ENCODE measurements at places on chromosomes 5 and 9. TPM values are rescaled to one million over a fixed set of nuclear protein-coding genes. Genes with fewer than 3 reads are reported as not detected.

The SPINK6 gene
- not detected for total RNA-seq

The C5orf46 gene
- not detected for total RNA-seq

The SLCO6A1 gene
- total RNA-seq, result not detected

The TMEM252 gene
- not detected for total RNA-seq

The FAM193B gene
- total RNA-seq, result 73.6 TPM

The CKMT2 gene
- not detected for total RNA-seq

The DHFR gene
- total RNA-seq, result 35.8 TPM

The ANKRD33B gene
- 4.4 TPM for total RNA-seq

The MARCHF3 gene
- 31.9 TPM for total RNA-seq

The PCDHA10 gene
- total RNA-seq, result 0.07 TPM

The PLPPR1 gene
- not detected for total RNA-seq

The PCDHGC5 gene
- 1.2 TPM for total RNA-seq

The PAPPA gene
- total RNA-seq, result 0.13 TPM

The GOLGA2 gene
- total RNA-seq, result 114 TPM

The TNC gene
- not detected for total RNA-seq

The ACTBL2 gene
- total RNA-seq, result not detected

The IFNA2 gene
- total RNA-seq, result not detected

The OLFML2A gene
- 1.1 TPM for total RNA-seq

The LURAP1L gene
- 3.3 TPM for total RNA-seq

The SHC3 gene
- total RNA-seq, result 2.0 TPM

The INSYN2B gene
- 9.9 TPM for total RNA-seq

The AHRR gene
- total RNA-seq, result 3.1 TPM

The LCN6 gene
- not detected for total RNA-seq

The OBP2B gene
- not detected for total RNA-seq

The HMCN2 gene
- total RNA-seq, result 0.24 TPM

The DRD1 gene
- total RNA-seq, result not detected

The SLC25A2 gene
- total RNA-seq, result 0.39 TPM

The PCA3 gene
- total RNA-seq, result 0.32 TPM

The IL13 gene
- not detected for total RNA-seq

The BRD3 gene
- total RNA-seq, result 47.1 TPM

The ORM2 gene
- total RNA-seq, result not detected

The RUFY1 gene
- 44.9 TPM for total RNA-seq

The CCNJL gene
- total RNA-seq, result 17.4 TPM

The RASGRF2 gene
- 8.2 TPM for total RNA-seq

The KCNIP1 gene
- not detected for total RNA-seq

The GAS1 gene
- 0.15 TPM for total RNA-seq

The RANBP6 gene
- total RNA-seq, result 20.9 TPM

The CCDC192 gene
- total RNA-seq, result not detected

All from endothelial cell of umbilical vein (primary cell).